ENCODE measurements at places on chromosomes 6 and 20.

- no peak for DNase-seq
These were observed 118.0 kb upstream of the IRAK1BP1 start for GRCh38 chr6:78749326-78749725.

DNA sequence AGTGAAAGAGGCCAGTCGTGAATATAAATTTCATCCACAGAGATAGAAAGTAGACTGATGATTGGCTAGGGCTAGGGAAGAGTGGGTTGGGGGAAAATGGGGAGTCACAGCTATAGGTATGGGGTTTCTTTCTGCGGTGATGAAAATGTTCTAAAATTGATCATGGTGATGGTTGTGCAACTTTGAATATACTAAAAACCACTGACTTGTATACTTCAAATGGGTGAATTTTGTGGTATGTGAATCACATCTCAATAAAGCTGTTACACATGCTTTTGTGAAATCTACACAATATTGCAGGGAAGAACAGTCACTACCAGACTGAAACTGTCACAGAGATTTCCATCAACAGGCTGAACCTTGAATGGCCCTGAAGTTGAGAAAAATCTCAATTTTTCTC lies 61.5 kb downstream of the LYRM4 start:
- DNase-seq = no peak

DNA sequence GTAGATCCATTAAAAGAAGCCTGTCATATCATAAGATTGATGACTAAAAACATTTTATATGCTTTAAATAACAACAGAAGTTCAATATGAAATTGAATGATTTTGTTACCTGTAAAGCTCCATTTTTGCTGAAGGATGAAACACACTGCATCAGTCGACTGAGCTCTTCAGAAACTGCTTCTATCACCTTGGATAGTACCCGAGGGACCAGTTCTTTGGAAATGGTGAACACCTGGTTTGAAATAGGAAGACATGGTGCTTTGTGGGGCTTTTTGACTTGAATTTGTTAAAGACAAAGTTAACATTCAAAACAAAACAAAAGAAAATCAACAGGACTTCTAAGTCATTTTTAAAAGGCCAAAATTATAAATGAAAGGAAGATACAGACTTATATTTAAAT lies 105.7 kb downstream of the IRF4 start:
- DNase-seq = no peak

DNA sequence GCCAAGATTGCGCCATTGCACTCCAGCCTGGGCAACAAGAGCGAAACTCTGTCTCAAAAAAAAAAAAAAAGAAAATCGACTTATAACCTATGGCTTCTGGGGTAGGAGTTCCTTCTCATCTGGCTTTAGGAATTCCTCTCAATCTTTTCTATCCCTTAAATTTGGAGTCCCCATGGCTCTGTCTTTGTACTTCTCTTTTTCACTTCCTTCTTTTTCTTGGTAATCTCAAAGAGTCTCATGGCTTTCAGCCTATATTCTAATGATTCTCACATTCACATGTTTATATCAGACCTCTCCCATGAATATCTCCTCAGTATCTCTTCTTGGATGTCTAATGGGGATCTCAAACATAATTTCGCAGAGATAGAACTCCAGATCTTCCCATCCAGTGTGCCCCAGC lies 42.8 kb upstream of the RALGAPA2 start:
- no peak for DNase-seq

DNA sequence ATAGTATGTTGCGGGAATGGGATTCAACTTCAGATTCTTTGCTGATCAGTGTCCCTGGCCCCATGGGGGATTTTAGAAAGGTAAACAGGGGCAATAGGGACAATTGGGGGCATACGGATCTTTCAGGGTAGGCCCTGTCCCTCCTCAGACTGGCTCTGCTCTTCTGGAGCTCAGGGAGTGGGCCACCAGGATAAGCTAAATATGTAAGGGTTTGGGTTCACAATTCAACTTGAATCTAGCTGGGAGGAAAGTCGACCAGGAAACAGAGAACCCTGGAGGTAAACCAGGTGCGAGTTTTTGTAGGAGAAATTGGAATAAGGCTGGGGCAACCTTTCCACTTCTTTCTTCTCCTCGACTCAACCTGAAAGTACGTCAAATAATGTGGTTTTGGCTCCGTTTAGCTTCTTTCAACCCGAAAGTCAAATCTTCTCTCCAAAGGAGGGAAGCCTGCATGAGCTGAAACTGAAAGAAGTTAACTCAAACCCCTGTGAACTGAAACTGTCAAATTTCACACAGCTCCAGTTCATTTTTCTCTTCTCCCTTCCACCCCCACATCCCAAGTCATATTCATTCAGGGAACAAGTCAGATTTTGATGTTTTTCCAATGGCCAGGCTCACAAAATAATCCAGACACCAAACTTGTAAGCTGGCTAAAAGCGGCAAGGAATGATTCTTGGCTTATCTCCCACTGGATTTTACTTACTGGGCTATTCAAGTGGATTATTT lies 278.2 kb downstream of the CLIC5 start:
- DNase-seq = no peak

DNA sequence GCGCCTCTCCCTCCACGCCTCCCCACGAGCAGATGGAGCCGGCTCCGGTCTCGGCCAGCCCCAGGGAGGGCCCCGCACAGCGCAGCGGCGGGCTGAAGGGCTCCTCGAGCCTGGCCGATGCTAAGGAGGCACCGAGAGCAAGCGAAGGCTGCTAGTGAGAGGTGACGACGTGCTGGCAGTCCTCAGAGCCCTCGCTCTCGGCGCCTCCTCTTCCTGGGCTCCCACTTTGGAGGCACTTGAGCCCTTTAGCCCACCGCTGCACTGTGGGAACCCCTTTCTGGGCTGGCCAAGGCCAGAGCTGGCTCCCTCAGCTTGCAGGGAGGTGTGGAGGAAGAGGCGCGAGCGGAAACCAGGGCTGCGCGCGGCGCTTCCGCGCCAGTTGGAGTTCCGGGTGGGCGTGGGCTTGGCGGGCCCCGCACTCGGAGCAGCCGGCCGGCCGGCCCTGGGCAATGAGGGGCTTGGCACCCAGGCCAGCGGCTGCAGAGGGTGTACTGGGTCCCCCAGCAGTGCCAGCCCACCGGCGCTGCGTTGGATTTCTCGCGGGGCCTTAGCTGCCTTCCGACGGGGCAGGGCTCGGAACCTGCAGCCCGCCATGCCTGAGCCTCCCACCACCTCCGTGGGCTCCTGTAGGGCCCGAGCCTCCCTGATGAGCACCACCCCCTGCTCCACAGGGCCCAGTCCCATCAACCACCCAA lies 2.5 kb upstream of the TMEM14C start:
- peak; percentile 51 for DNase-seq

- peak; percentile 76 for DNase-seq
These were observed 2.6 kb upstream of the ZBP1 start for GRCh38 chr20:57622579-57623381.

GRCh38 chr6:111657146-111657545 lies 51.5 kb upstream of the TRAF3IP2 start:
- no peak for DNase-seq

- no peak for DNase-seq
These were observed 19.2 kb upstream of the ZSCAN9 start for GRCh38 chr6:28205879-28206278.

DNA sequence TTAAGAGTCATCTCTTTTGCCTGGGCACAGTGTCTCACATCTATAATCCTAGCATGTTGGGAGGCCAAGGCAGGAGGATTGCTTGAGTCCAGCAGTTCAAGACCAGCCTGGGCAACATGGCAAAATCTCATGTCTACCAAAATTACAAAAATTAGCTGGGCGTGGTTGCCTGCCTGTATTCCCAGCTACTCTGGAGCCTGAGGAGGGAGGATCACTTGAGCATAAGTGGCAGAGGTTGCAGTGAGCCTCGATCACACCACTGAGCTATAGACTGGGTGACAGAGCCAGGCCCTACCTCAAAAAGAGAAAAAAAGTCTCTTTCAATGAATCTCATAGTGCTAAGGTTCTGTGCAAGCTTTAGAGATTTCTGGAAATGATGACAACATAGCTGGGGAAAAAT lies 1.5 kb downstream of the HLA-DRB1 start:
- DNase-seq = no peak

- DNase-seq = no peak
These were observed 375.4 kb downstream of the CDKAL1 start for GRCh38 chr6:20909621-20910020.

- DNase-seq = no peak
These were observed 75.0 kb downstream of the CNKSR3 start for GRCh38 chr6:154435400-154435945.

GRCh38 chr6:90384720-90385119 lies 88.1 kb upstream of the BACH2 start:
- DNase-seq = no peak

DNA sequence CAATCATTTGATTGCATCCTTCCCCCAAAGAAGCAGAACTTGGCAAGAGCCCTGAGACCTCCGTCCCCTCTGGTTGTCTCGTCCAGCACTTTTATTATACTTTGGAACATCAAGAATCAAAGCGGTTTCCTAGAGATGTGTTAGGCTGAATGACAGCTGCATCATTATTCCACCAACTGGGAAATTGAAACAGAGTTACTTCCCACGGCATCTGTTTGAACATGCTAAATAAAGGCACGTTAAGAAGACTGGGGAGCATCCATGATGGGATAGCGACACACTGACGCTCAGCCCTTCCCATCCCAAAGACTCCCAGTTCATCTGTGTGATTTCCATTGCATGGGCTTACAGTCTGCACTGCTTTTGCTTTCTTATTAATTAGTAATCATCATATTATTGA lies 147.8 kb downstream of the TBC1D7 start:
- no peak for DNase-seq

Data from CD4-positive, alpha-beta T cell treated with Interleukin-1 beta for 1 hour (primary cell).